ENCODE measurements at places on chromosomes 3 and 15.
A peak's percentile ranks its signal among the peaks of the same experiment; 100 is the strongest.

DNA sequence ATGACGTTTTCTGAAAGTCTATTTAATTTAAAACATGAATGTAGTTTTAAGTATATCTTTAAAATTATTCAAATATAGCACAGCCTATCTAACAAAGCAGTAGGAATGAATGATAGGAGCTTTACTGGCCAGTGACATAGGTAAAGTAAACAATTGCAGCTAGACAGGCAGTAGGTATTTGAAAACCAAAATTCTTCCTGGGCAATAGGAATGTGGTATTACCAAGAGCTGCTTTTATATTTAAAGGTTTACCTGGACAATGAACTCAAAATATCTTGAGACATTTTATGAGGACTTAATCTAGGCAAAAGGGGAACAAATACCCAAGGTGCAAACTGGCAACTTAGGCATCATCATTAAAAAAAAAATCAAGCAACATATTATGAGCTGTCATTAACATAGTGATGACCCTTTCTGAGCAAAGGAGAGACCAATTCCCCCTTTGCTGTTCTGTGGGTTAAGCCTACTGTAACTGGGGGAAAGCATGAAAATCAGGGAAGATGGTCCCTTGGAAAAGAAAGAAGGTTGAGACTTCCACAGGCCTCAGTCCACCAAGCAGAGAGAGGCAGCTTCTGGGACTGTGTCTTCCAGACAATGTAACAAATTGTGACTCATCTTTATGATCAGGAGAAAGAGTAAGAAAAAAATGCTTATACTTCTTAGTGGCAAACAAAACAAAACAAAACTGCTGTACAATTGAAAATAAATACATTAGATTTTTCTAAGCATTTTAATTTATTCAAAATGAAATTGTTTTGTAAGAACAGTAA is 12.9 kb downstream of the ISL2 start:
- DNase-seq = no peak

GRCh38 chr15:76440441-76440840 is 103.9 kb downstream of the ISL2 start:
- no peak for DNase-seq

DNA sequence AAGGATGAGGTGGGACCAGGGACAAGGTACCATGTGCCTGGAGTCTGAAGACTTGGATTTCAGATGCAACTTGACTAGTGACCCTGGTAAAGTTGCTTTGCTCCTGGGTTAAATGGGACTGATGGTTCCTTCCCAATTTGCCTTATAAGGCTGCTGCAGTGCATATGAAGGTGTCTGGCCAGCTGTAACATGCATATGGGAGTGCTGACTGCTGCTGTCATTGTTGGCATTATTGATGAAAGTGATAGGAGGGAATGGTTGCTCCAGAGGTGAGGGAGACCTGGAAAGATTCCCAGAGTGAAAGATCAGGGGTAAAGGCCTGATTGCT is 20.5 kb downstream of the CYP8B1 start:
- no peak for DNase-seq

- peak; percentile 89 for DNase-seq
Observed at GRCh38 chr15:81492331-81492968, 118.4 kb upstream of the TMC3 start.

- DNase-seq = no peak
Observed at GRCh38 chr15:49758856-49759255, 138.0 kb downstream of the DTWD1 start.

DNA sequence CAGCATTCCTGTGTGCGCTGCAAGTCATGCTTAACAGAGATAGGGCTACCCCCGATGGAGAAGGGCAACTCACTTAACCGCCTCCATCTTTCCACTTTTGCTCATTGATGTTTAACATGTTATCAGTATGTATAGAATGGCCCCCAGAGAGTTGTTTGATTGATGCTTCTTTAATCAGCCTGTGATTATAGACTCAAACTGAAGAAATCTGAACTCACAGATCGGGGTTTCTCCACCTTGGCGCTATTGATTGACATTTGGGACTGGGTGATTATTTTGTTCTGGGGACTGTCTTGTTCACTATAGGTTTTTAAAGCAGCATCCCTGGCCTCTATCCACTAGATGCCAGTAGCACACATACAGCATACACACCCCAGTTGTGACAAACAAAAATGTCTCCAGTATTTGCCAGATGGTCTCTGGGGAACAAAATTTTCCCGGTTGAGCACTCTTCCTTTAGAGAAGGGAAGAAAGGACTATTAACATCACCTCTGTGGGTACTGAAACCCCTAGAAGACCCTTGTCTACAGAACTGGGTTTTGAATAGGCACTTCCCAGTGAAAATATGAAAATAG is 54.4 kb downstream of the LARS2 start:
- no peak for DNase-seq

DNA sequence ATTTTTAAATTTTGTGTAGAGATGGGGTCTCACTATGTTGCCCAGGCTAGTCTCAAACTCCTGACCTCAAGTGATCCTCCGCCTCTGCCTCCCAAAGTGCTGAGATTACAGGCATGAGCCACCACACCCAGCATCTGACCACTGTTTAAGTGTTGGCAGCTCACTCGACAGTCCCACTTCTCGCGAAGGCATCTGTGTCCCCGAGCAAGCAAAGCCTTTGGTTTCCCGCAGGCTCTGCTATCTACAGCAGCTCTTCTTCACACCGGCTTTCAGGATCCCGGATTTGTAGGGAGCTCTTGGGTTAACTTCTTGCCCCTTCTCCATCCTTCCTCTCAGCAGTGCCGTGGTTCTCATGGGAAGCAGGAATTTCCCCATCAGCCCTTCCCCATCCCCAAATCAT is 240.9 kb downstream of the VPS13C start:
- no peak for DNase-seq

All from MG63 (cell line).